ENCODE measurements at places on chromosomes 4 and X. TPM values are rescaled to one million over a fixed set of nuclear protein-coding genes. Genes with fewer than 3 reads are reported as not detected.

DNA sequence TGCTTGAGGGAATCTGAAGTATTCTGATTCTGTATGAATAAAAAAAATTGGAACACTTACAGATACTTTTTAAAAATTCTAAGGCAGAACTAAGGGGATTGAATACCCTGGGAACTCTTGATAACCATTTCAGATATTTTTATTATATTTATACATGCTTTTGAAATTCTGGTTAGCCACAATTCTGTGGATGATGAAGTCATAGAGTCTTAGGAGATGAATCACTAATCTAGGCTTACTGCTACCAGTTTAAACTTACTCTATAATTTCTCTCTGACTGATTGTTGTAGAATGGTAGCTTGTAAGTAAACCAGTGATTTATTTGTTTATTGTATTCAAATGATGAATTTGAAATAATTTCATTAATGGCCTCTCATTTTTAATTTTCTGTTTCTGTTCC lies 11.4 kb upstream of the SLAIN2 start:
- no peak for DNase-seq

DNA sequence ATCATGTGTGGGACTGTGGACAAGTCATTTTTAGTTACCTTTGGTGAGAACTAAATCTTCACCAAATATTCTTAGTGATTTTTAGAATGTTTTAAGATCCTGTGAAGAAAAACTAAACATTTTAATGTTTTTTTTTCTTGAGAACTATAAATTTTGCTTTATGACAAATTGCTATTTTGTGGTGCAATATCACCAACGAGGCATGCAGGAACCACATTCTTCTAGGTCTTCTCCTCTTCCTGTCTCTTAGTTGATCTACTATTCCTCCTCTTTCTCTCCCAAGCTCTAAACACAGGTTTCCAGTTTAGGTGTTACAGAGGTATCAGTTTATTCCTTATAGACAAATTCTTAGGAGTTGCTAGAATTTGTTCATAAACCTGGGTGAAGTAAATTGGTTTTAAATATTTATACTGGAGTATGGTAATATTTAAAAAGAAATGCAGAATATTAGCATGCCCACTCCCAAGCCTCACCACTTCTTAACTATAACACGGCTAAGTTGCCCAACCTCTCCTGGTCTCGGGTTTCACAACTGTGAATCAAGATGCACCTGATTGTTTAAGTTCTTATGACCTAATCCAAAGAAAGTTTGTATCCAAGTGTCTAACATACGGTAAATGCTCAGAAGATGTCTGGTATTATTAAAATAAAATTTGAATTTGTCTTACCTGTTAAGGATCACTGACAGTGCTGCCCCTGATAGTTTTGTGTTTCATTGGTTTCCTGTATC lies 56.5 kb upstream of the CLNK start:
- DNase-seq = no peak

DNA sequence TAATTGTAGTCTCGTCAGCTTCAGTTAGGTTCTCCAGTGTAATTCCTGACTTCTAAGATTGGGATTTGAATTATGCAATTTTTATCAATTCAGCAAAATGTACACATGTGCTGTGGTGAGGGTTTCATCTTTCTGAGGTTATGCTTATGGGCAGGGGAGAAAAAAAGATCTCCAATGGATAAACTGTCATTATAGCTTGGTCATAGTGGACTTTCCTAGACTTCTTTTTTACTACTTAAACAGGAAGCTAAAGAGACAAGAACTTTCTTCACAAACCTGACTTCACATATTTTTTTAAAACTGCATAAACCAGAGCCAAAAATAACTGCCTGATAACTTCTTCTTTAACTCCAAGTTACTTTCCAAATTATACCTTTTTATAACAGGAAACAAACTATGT lies 21.7 kb upstream of the SPP1 start:
- no peak for DNase-seq

Gene MND1
- 46.9 TPM for total RNA-seq

Gene TLR10
- 48.5 TPM for total RNA-seq

GRCh38 chr4:79049840-79050540 lies 110.8 kb upstream of the PAQR3 start:
- no peak for DNase-seq

DNA sequence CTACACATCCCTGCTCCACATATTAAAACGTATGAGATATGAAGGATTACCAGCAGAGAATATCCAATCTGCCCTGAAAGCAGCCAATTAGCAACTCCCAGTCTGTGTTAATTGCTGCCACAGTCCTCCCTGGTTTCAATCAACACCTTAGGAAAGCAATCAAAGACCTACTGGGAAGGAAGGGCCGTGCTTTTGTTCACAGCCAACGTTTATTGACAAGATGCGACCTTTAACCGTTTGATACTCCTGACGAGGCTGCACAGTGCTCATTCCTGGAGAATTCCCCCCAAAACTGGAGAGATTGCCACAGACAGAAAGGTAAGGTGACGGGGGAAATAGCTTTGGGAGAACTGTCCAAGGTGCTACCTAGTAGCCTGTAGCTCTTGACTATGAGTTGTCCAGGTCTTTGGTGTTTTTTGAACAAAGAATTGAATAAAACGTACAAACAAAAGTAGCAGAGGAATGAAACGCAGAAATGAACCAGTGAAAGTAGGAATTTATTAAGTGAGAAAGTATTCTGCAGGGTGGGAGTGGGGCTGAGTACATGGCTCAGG lies 596.5 kb downstream of the NLGN4X start:
- no peak for DNase-seq

Gene GABRE
- not detected for total RNA-seq

Gene NXF2B
- total RNA-seq = not detected

DNA sequence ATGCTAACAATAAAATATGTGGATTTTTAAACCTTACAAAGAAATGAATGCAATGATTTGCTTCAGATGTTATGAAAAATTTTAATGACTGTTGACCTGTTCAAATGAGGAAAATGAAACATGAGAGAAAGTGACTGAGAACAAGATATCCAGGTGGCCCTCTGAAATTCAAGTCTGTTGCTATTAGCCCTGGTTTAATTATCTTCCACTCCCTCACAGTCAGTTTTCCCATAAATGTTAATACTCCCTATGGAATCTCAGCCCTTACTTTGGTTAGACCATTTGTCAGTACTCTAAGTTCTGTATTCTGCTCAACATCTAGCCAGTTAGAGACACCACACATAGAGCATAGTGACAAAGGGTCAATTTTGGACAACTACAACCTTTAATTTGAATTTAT lies 327.8 kb downstream of the PDGFC start:
- no peak for DNase-seq

Gene CCKAR
- not detected for total RNA-seq

Gene STK32B
- not detected for total RNA-seq

DNA sequence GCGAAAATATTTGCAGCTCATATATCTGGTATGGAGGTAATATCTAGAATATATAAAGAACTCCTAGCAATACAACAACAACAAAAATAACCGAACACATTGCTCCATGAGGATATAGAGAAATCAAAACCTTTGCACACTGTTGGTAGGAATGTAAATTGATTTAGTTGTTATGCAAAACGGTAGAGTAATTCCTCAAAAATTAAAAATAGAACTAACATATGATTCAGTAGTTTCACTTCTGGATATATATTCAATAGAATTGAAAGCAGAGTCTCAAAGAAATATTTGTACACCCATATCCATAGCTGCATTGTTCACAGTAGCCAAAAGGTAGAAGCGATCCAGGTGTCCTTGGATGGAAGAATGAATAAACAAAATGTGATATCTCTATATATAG lies 203.0 kb upstream of the CNKSR2 start:
- DNase-seq = no peak

Gene AFF2
- 231 TPM for total RNA-seq

DNA sequence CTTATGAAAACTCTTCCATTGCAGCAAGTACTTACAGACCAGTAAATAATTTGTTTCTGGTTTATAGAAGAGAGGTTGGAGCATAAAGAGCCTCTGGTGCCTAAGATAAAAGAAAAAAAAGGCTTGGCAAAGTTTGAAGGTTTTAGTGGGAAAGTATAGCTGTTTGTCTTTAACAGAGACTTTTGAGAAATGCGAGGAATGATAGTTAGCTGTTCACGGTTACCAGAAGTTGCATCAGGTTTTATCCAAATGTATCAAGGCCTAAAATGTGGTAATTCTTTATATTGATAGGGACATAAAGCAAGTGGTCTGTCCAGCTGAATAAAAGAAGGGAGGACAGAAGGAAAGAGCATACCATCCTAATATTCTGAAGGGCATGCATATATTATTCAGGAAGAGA lies 29.3 kb downstream of the RAP1GDS1 start:
- no peak for DNase-seq

Gene VCX3B
- not detected for total RNA-seq

DNA sequence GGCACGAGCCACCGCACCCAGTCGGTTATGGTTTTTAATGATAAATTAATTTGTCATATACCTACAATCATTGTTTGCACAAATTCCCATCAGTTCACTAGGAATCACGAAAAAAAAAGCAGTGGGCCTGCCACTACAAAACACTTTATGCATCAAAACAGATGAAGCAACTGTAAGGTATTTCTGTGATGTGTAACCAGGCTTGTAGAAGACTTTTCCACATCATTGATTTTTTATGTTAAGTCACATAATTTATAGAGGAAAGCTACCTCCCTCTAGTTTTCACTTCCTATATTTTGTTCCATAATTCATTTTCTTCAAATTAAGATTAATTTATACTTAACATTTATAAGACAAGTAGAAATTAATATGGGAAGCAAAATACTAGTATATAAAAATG lies 6.7 kb upstream of the FAM200B start:
- peak; percentile 68 for DNase-seq

GRCh38 chr4:38509551-38509950 lies 154.4 kb upstream of the KLF3 start:
- no peak for DNase-seq

DNA sequence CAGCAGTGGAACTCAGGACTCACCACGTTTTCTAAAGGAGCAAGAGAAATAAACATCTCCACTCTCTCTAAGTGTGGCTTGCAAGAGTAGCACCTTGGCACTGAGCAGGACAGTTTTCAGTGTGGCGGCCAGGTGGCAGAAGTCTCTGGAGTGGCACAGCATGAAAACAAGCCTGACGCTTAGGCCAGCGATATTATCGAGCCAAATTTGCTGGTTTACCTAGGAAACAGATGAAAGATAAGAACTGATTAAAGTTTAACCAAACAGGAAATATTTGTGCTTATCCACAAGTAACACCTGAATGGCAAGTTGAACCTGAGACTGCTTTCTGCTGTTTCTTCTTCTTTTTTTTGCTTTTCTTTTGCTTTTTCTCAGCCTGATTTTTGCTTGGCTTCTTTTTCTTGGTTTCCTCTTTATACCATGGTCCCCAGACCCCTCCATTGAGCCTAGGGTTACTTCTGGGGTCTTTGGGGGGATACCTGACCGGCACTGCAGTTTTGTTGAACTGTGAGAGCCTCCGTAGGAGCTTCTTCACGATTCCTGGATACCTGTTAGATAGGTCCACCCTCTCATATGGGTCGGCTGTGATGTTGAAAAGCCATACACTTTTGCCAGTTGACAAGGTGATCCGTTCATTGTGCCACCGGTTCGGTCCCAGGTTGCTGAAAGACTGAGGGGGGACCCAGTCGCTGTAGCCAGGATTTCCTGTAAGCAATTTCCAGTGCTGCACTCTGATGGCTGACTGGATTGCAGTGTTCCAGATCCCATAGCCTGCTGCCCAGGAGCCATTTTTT lies 77.3 kb downstream of the ARSJ start:
- DNase-seq = no peak

Gene NDNF
- not detected for total RNA-seq

DNA sequence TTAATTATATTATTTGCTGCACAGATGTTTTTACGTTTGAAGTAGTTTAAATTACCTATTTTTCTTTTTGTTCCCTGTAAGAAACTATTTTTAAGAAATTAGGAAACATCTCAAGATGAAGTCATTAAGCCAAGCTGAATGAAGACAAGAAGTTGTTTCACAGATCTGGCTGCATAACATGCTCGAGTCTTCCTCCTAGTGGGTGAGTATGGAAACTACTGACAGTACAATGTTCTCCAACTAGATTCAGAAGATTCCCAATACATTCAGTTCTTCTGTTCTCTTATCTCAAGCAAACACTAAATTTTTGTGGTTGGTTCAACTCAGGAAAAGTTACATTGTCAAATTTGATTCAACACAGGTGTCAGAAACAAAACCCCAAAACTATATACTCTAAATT lies 256.8 kb upstream of the VCX start:
- peak; percentile 77 for DNase-seq

DNA sequence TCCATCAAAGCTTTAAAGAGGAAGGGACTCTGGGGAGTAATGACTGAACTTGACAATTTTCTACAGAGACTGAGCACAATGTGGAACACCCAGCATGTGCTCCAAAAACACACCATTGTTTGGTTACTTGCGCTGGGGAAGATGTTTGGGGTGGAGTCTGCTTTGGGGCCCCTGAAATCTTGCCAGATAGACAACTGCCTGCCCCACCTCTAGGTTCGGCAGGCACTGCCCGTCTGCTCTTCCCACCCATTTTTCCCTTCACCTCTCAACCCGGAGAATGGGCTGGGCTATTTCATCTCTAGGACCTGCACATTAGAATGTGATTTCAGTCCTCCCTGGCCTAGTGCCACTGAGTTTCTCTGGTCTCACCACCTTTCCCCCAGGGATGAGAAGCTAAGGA lies 41.9 kb downstream of the TSC22D3 start:
- no peak for DNase-seq

Gene WAS
- 63.4 TPM for total RNA-seq

Gene GCNA
- total RNA-seq = 5.4 TPM

DNA sequence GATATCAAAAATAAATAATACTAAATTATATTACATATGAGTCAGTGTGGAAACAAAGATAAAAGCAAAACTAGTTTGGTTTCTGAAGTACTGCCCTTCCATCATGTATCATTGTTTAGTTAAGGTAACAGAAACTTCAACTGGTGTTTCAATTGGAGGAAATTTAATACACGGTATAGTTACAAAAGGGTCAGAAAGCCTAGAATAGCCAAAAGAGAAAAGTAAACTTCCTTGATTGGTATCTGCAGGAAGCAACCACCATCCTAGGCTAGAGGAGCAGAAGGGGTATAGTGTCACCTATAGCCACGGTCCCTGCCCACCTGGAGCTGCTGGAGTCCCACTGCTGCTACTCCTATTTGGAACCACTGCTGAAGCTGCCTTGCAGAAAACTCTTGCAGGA lies 185.6 kb downstream of the SLC7A11 start:
- no peak for DNase-seq

GRCh38 chr4:94634271-94634670 lies 123.5 kb upstream of the BMPR1B start:
- no peak for DNase-seq

Gene OTUD4
- 18.2 TPM for total RNA-seq

- no peak for DNase-seq
Observed at GRCh38 chr4:121091941-121092340, 19.6 kb upstream of the NDNF start.

Gene SULT1E1
- total RNA-seq = not detected

Data from Karpas-422 (cell line).